ENCODE measurements at places on chromosomes 1 and 21. TPM values are rescaled to one million over a fixed set of nuclear protein-coding genes. Genes with fewer than 3 reads are reported as not detected.

DNA sequence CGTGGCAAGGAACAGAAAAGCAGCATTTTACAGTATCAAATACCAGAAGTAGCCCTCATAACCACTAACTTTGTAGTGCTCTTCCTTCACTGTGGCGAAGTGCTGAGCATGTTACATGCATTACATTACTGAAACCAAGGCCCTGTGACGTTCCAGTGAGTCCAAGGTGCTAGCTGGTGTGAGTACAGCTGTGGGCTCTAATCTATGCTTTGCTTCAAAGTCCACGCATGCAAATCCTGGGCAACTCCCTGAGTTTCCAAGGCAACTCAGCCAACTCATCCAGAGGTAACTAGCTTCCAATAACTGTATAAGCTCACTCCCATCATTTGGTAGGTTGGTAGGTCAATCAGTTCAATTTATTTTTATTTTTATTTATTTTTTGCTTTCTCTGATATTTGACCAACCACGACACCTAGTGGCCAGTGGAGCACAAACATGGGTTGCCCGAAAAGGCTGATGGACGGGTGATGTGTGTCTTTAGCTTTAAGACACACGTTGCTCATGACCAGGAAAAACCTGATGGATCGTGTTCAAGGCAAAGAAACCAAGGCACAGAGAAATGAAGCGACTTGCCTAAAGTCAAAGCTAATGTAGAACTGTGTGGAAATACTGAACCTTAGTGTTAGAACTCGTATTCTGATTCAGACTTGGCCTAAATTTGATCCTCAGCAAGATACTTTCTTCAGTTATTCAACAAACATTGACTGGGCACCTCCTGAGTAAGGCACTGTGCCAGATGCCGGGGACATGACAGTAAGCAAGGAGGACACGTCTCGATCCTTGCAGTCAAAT is 73.0 kb downstream of the GNG12 start:
- peak; percentile 80 for DNase-seq

The CCDC190 gene
- total RNA-seq, result 0.66 TPM

DNA sequence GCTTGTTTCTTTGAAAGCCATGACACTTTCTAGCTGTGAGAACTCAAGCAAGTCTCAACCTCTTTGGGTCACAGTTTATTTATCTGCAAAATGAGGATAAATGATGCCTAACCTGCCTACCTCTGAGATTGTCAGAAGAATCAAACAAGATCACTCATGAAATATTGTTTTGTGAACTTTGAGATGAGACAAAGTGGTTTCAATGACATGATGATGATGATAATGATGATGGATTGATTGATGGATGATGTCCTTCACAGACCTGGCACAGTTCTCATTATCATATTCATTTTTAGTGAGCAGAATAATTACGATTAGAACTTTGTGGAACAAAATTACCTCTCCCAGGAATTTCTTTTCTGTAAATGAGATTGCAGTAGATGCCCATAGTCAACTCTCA is 129.2 kb downstream of the HHIPL2 start:
- no peak for DNase-seq

DNA sequence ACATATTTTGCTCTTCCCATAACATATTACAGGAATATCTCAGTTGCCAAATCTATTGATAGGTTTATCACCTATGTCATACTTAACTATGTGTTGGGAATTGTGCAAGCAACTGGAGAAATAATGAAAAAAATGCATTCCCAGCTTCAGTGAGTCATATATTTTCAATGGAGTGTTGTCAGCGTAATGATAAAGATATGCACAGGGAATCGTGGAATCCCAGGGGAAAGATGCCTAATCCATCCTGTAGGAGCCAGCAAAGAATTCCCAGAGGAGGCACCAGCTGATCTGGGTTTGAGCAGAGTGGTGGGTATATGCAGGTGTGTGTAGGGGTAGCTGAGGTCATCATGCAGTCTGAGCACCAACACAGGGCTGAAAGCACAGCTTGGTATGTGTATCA is 213.3 kb upstream of the DAB1 start:
- no peak for DNase-seq

DNA sequence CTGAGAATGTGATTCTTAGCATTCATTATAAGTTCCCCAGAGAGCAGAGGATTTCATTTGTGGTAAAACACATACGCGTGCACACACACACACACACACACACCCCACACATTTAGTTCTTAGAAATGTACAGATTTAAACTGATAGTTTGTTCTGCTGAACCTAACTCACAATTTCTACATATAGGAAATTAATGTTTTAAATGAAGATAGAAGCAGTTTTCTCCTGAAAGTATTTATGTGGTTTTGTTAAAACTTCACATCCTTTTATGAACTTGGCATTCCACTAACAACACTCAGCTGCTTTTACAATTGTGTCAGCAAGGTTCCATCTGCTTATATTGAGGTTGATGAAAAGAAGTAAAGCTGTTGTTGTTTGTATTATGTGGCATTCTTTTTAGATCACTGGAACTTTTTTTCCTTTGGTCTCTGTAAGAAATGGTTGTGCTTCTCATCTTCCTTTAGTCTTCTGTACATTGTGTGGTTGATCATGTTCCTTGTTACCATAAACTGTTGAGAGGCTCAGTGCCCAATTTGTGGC is 41.6 kb downstream of the AK4 start:
- DNase-seq, result no peak

The NR5A2 gene
- total RNA-seq, result 4.2 TPM

The CASP9 gene
- total RNA-seq, result 82.8 TPM

DNA sequence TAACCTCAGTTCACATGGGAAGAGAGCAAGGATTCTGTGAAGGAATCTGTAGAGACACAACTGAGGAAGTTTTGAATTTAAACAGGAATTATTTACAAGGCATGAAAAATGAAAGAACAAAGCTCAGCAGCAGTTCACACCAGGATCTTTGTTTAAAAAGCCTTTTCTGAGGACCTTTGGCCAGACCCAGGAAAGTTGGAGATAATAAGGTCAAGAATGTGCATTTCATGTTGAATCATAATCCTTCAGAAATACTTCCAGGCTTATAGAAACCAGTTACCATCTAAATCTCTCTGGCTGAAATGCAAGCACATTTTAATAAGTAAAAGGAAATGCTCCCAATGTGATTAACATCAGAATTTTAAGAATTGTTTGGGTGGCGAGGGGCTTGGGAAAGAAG is 2.7 kb downstream of the CLIC6 start:
- DNase-seq, result no peak

The GPX7 gene
- 6.3 TPM for total RNA-seq

Measured in tibial nerve (tissue), 4 donors.